ENCODE measurements at places on chromosomes 16 and 17.
A peak's percentile ranks its signal among the peaks of the same experiment; 100 is the strongest.

- no peaks in the 10 kb centered on the region for H3K36me3 ChIP-seq
- H3K4me1 ChIP-seq, result no peaks in the 10 kb centered on the region
- H3K4me3 ChIP-seq, result no peak overlapping the region
- H3K27me3 ChIP-seq, result no peaks in the 10 kb centered on the region
- no peak overlapping the region for H3K27ac ChIP-seq
Observed at GRCh38 chr17:54876656-54877195, 23.9 kb upstream of the TOM1L1 start.

- no peaks in the 10 kb centered on the region for H3K27me3 ChIP-seq
- H3K27ac ChIP-seq, result no peak overlapping the region
- no peaks in the 10 kb centered on the region for H3K4me1 ChIP-seq
- DNase-seq, result peak; percentile 10
Observed at GRCh38 chr16:49455991-49456745, 82.6 kb downstream of the C16orf78 start.

GRCh38 chr16:59748531-59748930, 1014.4 kb upstream of the GOT2 start:
- H3K27ac ChIP-seq, result no peak overlapping the region
- no peaks in the 10 kb centered on the region for H3K27me3 ChIP-seq
- DNase-seq, result no peak
- H3K4me3 ChIP-seq, result no peak overlapping the region
- no peaks in the 10 kb centered on the region for H3K4me1 ChIP-seq

- H3K27me3 ChIP-seq, result no peaks in the 10 kb centered on the region
- peak overlapping the region; percentile 79 for H3K4me3 ChIP-seq
Observed at GRCh38 chr16:28846933-28847273, 755 bp upstream of the TUFM start.

All from upper lobe of left lung (tissue), 6 donors.